ENCODE measurements at places on chromosomes 4 and X.

- no peak for DNase-seq
Measured at GRCh38 chr4:150256841-150257730, 178.8 kb downstream of the DCLK2 start.

GRCh38 chr4:175789647-175790046 is 22.4 kb downstream of the GPM6A start:
- DNase-seq = no peak

DNA sequence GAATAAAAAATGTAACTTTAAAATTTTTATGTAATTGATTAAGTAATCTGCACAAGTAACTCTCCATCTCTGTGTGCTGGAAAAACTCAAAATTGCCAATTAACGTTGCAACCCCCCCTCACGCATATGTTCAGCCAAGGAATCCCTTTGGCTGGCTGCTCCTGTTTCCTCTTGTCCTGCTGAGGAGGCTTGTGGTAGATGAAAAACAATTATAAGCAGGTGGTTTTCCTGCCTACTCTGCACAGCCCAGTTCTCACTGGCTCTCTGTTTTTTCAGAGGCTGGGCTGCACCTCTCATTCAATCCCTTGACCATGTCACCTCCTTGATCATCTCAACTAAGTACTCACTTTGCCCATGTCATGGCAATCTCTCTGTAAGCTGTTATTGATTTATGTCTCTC is 1068.4 kb downstream of the ARAP2 start:
- no peak for DNase-seq

GRCh38 chr4:39710098-39710896 is 12.4 kb downstream of the UBE2K start:
- DNase-seq = no peak

GRCh38 chr4:122224348-122224747 is 72.2 kb downstream of the BLTP1 start:
- peak; percentile 14 for DNase-seq

DNA sequence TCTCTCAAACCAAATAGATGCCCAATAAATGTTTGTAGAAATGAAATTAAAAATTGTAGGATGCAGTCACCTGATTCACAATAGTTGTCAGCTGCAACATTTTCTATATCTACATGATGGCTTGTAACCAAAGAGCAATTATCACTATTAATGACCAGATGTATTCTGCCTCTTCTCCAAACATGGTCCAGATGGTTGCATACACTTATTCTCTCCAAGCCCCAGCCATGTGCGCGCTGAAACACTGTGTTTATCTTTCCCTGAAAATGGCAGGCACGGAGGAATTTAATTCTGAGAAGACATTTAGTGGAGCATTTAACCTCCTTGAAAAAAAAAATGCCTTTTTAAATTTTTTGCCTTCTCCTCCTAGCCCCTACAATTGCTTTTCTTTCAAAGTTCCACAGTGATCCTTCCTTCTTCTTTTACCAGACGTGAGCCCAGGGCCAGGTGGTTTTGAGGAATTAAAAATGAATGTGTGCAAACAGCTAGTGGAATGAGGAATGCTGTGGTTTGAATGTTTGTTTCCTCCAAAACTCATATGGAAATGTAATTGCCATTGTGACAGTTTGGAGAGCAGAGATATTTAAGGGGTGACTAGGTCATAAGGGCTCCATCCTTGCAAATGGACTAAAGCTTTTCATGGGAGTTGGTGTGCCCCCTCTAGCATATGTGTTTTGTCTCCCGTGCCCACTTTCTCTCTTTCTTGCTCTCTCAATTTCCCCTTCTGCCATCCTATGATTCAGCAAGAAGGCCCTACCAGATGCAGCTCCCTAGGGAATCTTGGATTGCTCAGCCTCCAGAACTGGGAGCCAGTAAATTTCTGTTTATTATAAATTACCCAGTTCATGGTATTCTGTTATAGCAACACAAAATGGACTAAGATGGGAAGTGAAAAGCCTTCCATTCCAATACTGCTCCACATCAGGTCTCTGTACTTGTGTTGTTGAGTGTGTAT is 136.0 kb downstream of the GABRB1 start:
- DNase-seq = peak; percentile 38

- DNase-seq = no peak
Measured at GRCh38 chr4:22201256-22201655, 252.7 kb upstream of the KCNIP4 start.

DNA sequence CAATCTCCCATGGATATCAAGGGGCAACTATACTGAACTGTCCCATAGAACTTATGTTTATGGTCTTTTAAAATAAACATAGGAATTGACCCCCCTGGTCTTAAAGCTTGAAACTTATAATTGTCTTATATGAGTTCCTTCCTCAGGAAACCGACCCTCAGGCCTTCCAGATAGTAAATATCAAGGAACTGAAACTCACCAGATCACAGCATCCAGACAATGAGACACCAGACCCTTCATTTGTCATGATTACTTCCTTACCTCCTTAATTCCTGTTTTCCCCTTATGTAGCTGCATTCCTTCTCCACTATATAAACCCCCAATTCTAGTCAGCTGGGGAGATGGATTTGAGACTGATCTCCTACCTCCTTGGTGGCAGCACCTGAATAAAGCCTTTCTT is 94.8 kb upstream of the GRPR start:
- no peak for DNase-seq

- DNase-seq = no peak
Measured at GRCh38 chr4:137641544-137641943, 109.2 kb upstream of the PCDH18 start.

- no peak for DNase-seq
Measured at GRCh38 chr4:132218406-132218805, 930.7 kb upstream of the PCDH10 start.

- peak; percentile 84 for DNase-seq
Measured at GRCh38 chr4:41258783-41259182, 2.1 kb downstream of the UCHL1 start.

DNA sequence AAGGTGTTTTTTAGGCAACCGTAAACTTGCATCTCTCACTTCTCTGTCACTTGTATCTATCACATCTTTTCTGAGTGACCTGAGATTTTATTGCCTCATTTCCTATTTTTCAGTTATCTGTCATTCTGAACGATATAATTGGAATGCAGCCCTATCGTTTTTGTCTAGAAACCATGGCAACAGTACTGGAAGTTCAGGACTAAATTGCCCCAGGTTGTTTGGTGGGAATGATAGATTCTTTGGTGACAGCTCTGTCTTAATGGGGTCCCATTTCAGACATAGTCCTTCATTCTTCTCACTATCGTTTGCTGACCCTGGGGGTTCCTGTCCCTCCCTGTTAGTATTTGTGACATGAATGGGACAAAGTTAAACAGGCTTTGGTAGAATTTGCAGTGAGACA is 267.7 kb upstream of the GALNT7 start:
- DNase-seq = no peak

DNA sequence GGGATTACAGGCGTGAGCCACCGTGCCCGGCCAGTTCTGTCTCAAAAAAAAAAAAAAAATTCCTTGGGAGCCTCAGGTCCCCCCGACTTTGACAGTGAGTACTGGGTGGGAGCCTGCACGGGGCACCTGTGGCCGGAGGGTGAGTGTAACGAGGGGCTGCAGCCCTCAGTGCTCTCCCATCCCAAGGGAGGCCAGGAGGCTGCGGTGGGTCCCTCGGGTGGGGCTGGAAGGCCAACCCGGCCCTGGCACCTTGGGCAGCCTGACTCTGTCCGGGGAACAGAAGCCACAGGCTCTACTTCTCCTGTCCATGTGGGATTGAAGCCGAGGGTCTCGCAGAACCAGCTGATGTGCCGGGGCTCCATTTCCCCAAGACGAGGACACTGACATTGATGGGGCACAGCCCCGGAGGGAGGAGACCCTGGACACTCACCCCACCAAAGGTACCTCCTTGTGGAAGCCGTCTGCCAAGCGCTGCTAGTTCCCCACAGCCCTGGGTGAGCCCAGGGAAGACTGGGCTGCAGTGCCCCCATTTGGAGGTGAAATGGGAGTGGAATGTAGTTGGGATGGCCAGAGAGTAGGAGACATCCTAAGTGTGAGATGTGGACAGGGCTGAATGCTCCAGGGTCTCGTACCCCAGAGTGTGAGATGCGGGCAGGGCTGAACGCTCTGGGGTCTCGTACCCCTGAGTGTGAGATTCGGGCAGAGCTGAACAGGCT is 2.3 kb upstream of the SLC26A1 start:
- DNase-seq = no peak

DNA sequence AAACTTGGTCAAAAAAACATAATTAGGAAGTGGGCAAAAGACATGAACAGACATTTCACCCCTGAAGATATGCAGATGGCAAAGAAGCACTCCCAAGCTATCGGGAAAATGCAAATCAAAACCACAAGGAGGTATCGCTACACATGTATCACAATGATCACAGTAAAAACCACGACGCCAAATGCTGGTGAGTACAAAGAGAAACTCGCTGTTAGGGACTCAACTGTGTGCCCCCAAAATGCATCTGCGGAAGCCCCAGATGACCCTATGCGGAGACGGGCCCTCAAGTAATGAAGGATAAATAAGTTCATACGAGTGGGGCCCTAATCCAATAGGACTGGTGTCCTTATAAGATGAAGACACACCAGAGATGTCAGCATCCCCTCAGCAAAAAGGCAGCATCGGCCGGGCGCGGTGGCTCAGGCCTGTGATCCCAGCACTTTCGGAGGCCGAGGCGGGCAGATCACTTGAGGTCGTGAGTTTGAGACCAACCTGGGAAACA is 10.2 kb downstream of the GAK start:
- DNase-seq = no peak

- DNase-seq = peak; percentile 19
Measured at GRCh38 chr4:71540749-71541269, 202.0 kb downstream of the SLC4A4 start.

All from mesenchymal stem cell (in vitro differentiated cells and primary cell).